ENCODE measurements at places on chromosomes 3 and 15.

DNA sequence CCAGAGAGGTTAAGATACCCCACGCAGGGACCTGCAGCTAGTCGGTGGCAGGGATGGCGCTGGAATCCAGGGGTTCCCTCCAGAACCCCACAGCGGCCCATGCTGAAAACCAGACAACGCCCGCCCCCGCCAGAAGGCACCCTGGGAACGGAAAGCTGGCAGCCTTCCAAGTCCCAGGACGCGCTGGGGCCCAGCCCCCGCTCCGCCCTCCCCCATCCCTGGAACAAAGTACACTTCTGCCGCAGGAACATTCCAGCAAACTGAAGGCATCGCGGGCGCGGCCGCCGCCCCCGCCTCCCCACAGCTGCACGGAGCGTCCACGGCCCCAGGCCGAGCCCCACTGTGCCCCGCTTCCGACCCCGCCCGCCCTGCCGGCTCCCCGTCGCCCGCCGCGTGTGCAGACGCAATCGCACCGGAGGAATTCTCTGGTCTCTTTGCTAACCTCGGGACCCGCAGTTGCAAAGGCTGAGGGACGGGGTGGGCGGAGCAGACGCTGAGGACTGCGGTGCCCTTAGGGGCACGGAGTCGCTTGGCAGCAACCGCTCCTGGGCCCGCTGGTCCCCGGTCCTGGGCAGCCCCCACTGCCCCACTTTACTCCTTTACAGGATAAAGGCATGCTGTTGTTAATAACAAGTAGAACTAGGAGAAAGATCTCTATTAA, 44.8 kb upstream of the RNU6-1 start:
- peak; percentile 21 for DNase-seq

GRCh38 chr3:46987743-46988401, 8.4 kb downstream of the NBEAL2 start:
- DNase-seq = peak; percentile 94

DNA sequence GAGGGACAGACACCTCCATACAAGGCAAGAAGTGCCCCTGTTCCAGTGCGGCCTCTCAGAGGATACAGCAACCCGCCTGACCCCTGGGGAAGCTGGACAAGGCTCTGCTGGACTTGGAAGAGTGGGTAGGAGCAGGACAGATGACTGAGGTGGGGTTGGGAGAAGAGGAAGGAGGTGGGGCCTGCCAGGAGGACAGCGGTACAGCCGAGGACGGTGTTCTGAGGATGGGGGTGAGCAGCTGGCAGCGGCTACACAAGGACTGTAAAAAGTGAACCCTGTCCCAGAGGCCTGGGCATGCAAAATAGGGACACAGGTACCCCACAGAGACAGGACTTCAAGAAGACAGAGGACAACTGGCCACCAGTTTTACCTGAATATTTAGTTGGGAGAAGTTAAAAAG, 23.5 kb upstream of the ELP6 start:
- no peak for DNase-seq

GRCh38 chr15:101204739-101205535, 46.9 kb downstream of the CHSY1 start:
- no peak for DNase-seq

GRCh38 chr3:5013021-5013906, 34.0 kb downstream of the BHLHE40 start:
- DNase-seq = no peak

DNA sequence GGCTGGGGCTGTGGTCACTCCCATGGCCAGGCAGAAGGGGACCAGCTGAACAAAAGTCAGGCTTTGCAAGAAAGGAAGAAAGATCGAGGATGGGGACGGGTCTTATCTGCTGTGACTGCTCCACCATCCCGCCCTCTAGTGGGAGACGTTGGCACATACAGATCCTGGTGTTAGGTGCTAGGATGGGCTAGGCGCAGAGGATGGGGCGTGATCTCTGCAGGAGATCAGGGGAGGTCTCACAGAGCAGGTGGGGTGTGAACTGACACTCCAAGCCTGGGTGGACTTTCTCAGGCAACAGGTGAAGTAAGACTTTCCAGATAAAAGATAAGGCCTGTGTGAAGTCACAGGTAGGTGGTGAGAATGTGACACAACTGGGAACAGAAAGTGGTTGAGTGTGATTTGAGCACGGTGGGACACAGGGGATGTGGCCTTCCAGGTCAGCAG, 141.9 kb upstream of the SMAD3 start:
- DNase-seq = peak; percentile 28

DNA sequence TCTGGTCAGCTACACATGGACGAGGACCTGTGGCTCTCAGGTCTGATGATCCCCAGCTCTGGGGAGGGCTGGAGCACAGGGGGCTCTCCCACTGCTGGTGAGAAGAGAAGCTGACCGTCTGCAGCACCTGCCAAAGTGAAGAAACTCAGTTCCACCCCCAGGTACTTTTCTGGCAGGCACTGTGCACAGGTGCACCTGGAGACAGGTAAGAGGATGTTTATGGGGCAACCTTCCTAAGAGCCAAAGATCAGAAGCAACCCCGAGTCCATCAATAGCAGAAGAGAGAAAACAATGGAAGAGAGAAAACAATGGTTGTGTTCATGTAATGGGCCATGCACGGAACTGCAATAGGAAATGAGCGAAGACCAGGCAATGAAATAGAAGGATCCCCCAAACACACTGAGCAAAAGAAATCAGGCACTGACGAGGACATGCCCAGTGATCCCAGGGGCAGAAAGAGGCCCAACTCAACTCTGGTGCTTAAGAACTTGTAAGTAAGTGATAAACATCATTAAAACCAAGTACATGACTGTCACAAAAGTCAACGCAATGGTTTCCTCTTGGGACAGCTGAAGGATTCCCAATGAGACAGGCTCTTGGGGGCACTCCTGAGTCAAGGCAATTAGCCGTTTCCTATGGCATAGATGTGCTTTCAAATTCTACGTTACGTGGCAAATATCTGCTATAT, 95.0 kb upstream of the ALDH1A3 start:
- DNase-seq = no peak

DNA sequence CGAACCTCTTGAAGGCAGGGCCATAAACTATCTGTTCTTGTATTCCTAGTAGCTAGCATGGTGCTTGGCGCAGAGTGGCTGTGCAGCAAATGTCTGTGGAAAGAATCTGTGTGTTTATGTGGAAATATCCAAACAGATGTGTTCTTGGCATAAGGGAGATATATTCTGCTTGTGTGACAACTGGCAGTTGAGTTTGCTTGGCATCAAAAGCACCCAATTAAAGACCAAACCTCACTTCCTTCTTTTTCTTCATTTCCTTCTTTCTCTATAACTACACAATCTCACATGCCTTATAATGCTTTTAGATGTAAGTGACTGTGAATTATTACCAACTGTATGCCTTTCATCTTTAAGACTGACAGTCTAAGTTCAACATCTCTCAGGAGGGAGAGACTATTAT, 296.5 kb downstream of the SLC9A9 start:
- DNase-seq = no peak

DNA sequence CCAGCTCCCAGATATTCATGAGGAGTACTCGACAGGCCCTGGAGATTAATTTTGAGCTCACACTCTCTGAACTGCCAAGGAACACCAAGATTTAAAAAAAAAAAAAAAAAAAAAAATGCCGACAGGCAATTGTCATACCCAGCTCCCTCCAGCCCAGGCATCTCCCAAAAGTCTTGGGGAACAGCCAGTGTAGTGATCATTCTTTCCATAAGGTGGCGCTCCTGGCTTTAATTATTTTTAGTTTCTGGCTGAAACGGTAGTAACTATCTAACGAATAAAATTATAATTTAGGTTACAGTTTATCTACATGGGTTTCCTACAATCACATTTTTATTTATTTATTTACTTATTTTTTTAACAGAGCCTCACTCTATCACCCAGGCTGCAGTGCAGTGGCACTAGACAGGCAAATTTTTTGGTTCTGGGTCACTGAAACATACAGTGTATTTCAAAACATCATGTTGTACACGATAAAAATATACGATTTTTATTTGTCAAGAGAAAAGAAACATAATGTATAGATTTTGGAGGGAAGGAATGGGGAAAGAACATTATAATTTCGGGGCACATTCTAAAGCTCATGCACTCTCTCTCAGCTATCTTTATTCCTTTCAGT, 157.3 kb downstream of the ADAMTS9 start:
- DNase-seq = peak; percentile 30

GRCh38 chr3:10738688-10739372, 77.2 kb upstream of the SLC6A11 start:
- DNase-seq = peak; percentile 73

DNA sequence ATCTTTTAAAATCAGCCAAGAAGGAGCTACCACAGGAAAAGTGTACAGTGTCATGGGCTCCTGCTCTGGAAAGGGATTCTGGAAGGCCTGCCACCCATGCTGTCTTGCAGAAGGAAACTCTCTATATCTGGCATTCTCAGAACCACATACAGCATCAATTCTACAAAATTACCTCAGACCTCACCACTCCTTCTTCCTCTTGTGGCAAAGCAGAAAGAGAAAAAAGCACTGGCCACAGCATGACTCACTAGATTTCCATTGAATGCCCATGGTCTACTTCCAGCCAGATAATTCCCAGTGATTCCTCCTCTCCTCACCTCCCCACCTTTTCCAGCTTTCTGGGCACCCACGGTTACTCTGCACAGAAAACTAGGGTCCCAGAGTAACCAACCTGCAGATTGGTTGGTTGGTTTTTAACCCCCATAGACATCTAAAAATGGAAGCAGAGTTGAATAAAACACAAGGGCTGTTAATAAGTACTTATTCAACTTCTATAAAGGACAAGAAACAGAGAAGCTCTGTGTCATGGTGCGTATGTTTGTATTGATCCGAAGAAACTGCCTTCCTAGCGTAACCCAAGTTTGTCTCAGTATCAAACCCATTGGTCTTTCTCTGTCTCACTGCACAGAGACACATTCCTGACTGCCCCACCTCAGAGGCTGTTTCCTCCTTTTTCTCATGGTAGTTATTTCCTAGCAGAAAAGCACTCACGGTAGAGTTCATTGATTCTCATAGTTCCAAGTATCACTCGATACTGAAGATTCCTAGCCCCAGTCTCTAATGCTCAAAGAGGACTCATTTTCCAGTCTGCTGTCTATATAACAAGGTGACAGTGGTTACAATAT, 67.7 kb downstream of the LDHAL6B start:
- peak; percentile 34 for DNase-seq

DNA sequence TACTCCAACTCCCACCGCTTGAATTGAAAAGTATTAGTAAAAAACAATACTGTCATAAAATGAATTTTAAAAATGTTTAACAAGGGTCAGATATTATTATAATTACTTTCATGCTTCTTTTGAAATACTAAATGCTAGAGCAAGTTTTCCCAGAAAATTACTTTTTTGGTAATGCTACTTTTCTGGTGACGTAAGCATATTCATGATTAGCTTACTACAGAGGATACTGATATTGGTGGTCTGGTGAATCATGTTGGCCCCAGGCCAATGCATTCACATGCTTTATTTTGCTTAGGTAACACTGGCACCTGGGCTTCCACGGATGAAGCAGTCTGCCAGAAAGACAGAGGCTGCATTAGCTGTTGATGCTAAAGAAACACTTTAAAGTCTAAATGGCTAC, 12.4 kb downstream of the SPATA16 start:
- DNase-seq = no peak

DNA sequence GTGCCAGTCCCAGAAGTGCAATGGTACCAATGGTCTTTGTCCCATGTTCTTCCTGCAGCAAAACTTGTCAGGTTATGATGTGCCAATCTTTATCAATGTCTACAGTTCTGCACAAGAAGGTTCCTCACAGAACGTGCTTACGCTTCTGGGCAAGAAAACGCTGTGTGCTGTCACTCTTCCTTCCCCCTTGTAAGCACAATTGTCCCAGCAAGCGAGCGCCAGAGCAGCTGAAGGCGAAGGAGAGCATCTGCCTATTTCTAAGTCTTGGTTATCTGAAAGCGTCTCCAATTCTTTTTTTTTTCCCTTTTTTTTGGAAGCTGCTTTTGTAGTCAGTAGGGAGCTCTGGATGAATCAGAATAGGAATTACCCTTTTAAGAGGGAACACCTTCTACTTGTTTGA, 514.4 kb downstream of the FGF12 start:
- DNase-seq = no peak

- DNase-seq = no peak
Observed at GRCh38 chr15:83694015-83694414, 40.1 kb downstream of the ADAMTSL3 start.

DNA sequence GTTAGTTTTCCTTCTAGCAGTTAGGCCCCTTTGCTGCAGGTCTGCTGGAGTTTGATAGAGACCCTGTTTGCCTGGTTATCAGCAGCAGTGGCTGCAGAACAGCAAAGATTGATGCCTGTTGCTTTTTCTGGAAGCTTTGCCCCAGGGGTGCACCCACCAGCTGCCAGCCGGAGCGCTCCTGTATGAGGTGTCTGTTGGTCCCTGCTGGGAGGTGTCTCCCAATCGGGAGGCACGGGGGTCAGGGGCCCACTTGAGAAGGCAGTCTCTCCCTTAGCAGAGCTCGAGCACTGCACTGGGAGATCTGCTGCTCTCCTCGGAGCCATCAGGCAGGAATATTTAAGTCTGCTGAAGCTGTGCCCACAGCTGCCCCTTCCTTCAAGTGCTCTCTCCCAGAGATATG, 825.3 kb upstream of the GRM7 start:
- no peak for DNase-seq

DNA sequence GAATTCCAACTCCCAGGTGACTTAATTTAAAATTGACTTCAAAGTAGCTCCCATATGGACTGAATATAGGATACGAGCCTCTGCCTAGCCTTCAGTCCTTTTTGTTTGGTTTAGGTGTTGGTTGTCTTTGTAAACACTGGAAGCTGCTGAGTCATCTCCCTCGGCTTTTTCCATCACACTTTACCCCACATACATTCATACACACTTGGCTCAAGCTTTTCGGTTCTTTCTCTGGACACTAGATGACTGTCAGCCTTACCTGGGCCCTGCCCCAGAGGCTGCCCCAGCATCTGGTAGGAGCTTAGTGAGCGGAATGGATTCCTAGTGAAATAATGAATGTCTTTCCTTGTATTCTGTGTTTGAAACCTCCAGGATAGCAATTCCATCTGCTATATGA, 201.5 kb upstream of the IL12A start:
- DNase-seq = no peak

DNA sequence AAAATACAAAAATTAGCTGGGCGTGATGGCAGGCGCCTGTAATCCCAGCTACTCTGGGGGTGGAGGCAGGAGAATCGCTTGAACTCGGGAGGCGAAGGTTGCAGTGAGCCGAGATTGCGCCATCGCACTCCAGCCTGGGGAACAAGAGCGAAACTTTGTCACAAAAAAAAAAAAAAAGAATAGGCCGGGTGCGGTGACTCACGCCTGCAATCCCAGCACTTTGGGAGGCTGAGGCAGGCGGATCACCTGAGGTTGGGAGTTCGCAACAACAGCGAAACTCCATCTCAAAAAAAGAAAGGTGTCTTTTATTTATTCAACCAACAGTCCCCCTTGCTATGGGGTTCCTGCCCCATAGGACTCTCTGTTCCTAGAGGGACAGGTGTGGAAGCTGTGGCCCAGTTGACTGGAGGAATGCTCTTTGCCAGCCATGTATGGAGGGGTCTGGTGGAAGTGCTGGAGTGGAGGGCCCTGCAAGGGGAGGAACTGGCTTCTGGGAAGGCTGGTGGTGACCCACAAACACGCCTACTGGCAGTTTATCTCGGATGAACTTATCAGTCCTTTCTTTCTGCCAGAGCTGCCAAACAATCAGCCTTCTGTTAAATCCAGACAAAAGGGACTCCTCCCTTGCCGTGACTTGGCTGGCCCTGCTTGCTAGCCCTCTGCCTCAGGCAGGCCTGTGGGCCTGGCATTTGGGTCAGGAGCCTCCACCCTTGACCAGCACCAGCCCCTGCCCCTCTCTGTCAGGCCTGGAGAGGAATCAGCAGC, 4.6 kb upstream of the DAG1 start:
- DNase-seq = no peak
